ENCODE measurements at places on chromosomes 5 and 9.

DNA sequence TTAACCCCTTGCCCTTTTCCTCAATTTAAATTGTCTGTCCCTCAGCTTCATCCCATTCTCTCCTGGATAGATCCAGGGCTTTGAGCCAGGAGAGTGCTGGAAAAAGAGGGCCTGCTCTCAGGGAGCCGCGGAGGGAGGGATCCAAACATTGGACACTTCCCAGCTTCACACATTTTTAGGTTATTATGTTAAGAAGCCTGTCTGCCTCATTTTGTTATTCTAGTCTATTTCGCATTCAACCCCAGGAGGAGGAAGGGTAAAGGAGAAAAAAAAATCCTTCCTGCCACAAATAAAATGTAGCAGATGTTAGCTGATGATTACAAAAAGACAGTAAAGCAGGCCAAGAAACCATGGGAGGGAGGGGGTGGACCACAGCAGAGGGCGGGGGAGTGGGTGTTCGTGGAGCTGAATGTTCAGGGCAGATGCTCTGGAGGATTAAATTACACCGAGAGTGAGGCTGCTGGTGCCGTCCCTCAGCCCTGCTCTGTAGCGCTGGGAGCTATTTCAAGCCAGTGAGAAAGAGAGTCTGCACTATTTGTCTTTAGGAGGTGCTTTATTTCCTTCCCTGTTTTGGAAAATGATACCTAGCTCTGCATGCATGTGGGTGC lies 60.6 kb upstream of the ZFR start:
- peak; percentile 89 for DNase-seq

DNA sequence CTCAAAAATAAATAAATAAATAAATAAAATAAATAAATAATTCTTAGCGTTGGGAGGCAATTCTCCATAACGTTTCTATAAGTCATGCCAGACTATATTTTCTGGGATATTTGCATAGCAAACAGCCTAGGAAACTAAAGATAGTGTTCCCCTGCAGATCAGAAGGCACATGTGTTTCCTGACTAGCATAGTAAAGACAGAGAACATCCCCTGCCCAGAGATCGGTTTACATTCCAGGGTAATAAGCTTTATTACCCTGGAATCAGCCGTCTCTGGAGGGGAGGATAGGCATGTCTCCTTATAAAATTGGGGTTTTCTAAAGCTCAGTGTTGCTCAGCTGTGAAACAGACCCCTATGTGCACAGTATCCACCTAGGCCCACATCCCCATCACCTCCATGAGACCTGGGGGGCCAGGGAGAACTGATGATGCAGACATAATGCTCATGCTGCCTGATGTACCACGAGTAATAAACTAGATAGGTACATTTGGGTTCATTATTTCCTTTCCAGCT lies 36.9 kb upstream of the IFNK start:
- DNase-seq: peak; percentile 20

- no peak for DNase-seq
Measured at GRCh38 chr9:111857555-111858211, 38.9 kb upstream of the UGCG start.

- DNase-seq: no peak
Measured at GRCh38 chr9:114633438-114634089, 22.5 kb downstream of the TMEM268 start.

- no peak for DNase-seq
Measured at GRCh38 chr5:60457233-60457632, 242.7 kb downstream of the DEPDC1B start.

GRCh38 chr9:104416470-104416869 lies 87.6 kb upstream of the OR13F1 start:
- DNase-seq: no peak

GRCh38 chr5:5437227-5438172 lies 15.0 kb downstream of the ICE1 start:
- no peak for DNase-seq

Data from GM03348 (cell line).